Fibroblast of skin of left quadriceps (primary cell): ENCODE measurements at places on chromosomes 1 and 21.
A peak's percentile ranks its signal among the peaks of the same experiment; 100 is the strongest.

GRCh38 chr1:11479375-11479979, 522 bp downstream of the DISP3 start:
- no peak for DNase-seq

DNA sequence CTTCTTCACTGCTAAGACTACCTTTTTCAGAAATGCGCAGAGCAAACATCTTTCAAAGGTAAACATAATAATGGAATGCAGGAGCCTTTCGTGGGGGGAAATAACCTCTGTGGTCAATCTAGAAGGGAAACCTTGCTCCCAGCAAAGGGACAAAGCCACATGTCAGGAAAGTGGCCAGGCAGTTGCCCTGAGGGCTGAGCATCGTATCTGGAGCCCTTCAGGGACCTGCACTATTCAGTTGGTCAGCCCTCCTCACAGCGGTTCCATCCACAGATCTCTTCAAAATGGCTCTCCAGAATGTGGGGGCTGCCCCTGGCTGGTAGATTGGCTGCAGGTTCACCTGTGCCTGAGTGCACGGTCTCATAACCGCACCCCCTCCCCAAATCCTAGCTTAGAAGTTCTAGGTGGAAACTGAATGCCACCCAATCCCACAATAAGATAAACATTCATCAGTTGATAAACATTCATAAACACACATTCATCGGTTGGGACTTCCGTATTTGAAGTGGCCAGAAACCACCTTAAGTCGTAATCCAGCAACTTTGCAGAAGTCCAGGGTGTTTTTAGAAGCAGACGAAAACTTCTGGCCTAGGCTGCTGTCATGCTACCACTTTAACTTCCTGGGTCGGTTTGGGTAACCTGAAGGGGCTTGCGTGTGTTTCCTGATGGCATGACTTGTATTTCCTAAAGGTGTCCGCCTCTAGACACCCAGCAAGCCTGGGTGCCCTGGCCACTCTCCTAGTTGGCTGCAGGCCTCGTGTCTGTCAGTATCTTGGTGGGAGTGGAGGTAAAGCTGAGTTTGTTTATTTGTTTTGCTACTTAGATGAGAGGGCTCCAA, 50.5 kb downstream of the RASSF5 start:
- DNase-seq: no peak

DNA sequence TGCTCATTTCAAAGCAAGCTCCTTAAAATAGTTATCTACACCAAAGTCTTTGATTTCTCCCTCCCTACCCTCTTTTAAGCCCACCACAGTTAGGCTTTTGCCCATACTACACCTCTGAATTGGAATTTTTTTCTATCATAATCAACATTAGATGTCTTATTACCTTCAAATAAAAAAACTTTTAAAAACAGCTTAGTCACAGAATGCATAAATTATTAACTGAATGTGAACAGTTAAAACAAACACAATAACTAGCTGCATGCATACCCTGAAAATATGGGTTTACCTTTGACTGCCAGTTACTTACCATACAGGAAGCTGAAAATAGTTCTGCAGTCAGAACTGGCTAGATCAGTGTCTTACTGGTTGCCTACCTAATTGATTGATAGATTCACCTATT, 210.9 kb downstream of the TGFB2 start:
- no peak for DNase-seq

DNA sequence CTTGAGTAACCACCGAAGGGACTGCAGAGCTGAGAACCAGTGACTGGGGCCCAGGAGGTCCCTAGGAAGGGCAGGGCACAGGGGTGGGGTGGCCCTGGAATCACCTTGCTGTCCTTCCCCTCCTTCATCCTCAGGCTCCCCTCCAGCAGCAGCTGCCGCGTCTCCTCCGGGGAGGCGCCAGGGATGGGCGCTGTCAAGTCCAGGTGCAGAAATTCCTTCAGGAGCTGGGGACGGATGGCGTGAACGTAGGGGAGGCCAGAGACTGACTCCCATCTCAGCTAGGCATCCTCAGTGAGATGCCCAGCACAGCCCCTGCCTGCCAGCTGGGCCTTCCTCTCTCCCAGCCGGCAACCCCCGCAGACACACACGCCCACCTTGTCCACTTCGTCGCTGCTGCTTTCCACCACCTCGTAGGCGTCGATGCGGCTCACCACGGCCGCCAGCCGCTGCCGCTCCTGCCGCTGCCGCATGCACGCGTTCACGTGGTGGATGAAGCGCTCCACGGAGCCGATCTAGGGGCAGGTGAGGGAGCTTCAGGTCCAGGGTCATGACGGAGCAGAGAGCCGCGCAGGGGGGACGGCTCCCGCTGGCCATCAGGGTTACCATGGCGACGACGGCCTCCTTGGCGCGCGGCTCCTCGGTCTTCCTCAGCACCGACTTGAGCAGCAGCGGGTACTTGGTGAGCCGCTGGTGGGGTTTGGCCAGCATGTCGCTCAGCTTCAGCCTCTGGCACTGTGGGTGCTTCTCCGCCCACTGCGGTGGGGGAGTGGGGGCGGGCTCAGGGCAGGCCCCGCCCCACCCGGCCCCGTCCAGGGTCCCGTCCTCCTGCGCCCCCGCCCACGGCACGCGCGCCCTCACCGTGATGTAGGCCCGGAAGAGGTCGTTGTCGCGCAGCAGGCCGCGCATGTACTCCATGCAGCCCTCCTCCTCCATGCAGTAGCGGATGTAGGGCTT, 4.4 kb upstream of the TNFRSF25 start:
- no peak for DNase-seq

- no peak for DNase-seq
Measured at GRCh38 chr1:80349218-80349617, 1342.7 kb upstream of the ADGRL4 start.

- DNase-seq: no peak
Measured at GRCh38 chr21:44837537-44837936, 19.7 kb upstream of the SUMO3 start.

- DNase-seq: no peak
Measured at GRCh38 chr21:44083631-44084291, 23.4 kb upstream of the PWP2 start.

- DNase-seq: no peak
Measured at GRCh38 chr1:61078618-61079295, 3.6 kb upstream of the NFIA start.

GRCh38 chr1:20896826-20897225, 109.7 kb upstream of the HP1BP3 start:
- no peak for DNase-seq

GRCh38 chr1:15833842-15834405, 13.6 kb upstream of the SPEN start:
- no peak for DNase-seq

DNA sequence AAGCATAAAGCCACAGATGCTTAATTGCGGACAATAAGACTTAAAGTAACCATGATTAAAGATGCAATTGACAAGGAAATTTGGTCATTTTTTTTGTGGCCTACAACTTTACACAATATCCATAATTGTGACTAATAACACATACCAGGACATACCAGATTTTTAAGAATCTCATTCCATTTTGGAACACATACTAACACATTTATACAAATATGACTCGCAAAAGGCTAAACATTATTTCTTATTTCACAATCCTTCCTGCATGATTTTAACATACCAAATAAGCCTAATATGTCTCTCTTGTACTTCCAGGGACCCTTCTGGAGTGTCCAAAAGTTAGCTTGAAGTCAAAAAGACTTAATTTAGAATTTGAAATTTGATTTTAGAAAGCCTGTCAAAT, 48.8 kb downstream of the DR1 start:
- DNase-seq: peak; percentile 20

DNA sequence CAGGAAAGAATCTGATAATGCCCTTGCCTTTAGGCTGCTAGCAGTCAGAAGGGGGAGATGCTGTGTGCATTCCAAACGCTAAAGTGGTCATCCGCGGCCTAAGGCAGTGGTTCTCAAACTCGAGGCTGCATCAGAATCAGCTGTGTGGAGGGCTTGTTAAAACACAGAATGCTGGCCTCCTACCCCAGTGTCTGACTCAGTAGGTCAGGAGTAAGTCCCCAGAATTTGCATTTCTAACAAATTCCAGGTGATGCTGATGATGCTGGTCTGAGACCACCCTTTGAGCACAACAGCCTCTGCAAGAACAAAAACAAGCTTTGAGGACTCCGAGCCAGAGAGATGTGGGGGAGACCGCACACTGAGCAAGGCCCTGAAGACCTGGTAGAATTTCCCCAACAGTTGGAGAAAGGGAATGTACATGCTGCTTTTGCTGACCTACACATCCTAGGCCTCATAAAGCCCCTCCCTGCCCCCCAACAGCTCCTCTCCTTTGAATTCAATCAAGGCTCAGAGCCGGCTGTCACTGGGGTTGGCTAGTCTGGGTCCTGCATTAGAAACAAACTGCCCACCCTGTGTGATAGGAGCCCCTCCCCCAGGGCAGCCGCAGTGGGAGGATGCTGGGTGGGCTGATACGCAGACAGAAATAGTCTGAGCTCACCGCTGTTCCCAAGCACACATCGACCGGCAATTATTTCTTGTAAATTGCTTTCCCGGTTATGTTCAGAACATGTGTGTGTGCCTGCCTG, 27.1 kb downstream of the SHISAL2A start:
- DNase-seq: no peak

DNA sequence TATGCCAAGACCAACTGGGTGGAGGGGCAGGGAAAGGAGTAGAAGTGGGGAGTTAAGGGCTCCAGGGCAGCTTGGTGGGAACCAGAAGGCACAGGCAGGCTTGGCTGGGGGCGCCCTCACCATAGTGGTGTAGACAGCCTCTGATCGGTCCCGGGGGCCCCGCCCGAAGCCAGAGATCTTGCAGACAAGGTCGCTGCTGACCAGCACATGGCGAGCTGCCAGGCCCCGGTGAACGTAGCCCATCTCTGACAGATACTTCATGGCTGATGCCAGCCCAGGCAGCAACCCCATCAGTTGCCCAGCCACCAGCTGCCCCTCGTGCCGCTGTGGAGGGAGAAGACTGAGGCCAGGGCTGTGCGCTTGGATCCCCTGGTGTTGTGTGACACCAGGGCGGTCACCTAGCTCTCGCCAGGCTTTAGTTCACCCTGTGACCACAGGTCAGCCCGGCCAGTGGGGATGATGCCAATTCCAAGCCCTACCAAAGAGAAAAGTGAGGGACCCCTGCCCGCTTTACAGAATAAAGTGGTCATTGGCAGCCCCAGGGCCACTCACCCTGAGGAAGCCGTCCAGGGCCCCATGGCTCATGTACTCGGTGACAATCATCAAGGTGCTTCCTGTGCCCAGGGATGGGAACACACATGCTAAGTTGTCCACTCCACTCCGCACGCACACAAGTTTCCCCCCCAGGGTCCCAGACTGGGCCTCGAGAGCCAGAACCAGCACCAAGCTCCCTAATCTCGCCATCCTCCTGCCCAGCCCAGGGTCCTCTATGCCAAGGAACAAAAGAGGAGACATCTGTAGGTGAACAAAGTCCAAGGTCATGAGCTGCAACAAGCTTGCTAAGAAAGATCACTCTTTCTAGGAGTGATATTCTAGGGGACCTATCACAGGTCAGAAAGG, 28.2 kb downstream of the CDCA8 start:
- no peak for DNase-seq

DNA sequence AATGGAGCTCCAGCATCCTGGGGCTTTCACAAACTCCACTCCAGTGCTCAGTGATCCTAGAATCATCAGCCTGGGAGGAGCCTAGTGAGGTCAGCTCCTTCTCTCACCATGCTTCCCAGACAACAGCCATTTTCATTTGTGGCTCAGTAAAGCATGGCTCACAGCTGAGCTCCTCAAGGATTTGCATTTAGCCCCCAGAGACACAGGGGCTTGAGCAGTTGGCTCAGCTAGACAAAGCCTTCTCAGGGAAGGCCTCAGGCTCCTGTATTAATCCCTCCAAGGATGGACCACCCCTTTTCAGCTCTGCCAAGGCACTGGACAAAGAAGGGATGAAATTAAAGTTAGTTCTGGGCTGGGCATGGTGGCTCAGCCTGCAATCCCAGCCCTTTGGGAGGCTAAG, 39.5 kb downstream of the ERI3 start:
- DNase-seq: no peak

DNA sequence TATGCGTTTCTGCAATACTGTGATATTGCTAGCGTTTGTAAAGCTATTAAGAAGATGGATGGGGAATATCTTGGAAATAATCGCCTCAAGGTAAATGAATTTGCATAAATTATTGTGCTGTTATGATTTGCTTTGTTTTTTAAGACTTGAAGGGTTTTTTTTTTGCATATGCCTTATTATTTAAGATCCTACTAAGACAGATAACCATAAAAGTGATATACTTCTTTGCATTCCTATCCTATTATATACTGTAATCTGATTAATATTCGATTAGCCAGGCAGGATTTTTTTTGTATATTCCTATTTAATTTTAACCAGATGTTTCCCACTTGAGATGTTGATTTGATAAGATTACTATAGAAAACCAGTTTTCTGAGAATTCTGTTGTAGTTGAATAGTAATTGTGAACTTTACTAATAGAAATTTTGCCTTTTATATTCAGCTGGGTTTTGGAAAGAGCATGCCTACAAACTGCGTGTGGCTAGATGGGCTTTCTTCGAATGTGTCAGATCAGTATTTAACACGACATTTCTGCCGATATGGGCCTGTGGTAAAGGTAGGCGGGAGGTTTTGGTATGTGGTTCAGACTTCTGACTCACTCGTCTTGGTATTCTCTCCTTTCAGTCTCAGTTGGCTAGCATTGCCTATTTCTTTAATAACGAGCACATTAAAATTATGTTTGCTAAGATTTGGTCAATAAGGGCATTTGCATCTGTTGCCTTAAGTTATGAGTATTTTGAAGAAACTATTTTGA, 56.8 kb downstream of the ZBTB17 start:
- DNase-seq: peak; percentile 75

GRCh38 chr1:13748610-13749505, 48.9 kb downstream of the PRDM2 start:
- peak; percentile 95 for DNase-seq

DNA sequence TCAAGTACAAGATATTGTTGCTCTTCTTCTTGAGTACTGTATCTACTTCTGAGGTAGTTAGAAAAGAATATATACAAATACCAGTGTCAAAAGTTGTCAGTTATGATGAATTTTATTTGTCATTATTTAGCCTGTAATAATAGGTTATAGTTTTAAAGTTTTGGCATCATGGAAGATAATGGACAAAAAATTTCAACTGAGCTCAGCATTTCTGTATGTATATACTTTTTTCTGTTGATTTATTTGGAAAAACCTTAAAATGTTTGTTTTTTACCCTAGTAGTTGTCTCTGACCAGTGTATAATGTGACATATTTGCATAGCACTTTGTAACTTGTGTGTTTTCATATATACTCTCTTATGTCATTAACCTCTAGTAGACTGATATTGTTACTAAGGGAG, 11.1 kb downstream of the SLC35A3 start:
- DNase-seq: no peak

DNA sequence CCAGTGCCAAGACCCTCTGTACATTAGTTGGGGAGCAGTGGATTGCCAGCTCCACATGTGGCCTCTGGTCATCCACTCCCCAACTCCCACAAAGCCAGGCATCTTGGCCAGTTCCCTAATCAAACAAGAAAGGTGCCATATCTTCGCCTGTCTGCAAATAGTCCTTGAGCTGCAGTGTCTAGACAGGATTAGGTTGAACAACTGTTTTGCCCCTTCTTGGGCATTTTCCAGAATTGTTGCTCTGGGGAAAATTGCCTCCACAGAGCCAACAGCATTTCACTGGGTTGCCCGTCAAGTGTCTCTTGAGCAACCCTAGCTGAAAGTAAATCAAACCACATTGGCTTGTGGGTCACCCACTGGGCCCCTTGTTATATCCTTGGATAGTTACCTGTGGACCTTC, 109.3 kb downstream of the GDAP2 start:
- no peak for DNase-seq
